ENCODE measurements at places on chromosomes 7 and 10.

DNA sequence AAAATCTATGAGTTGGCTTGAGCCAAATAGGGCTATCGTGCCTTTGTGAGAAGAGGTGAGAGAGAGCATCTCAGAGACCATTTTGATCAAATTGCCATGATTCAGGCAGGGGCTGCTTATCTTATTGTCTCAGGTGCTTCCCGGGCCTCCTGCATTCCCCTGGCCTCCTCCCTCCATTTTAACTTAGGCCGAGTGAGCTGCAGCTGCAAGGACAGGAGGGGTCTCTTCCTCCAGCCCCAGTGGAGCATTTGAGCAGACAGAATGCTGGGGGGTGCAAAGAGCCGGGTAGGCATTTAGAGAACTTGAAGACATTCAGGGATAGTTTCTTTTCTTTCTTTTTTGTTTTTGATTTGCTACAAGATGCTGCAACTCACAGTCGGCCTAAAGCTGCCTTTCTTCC is 59.0 kb downstream of the BUB3 start:
- no peak for DNase-seq

- no peak for DNase-seq
Observed at GRCh38 chr7:48522692-48523091, 351.4 kb downstream of the ABCA13 start.

DNA sequence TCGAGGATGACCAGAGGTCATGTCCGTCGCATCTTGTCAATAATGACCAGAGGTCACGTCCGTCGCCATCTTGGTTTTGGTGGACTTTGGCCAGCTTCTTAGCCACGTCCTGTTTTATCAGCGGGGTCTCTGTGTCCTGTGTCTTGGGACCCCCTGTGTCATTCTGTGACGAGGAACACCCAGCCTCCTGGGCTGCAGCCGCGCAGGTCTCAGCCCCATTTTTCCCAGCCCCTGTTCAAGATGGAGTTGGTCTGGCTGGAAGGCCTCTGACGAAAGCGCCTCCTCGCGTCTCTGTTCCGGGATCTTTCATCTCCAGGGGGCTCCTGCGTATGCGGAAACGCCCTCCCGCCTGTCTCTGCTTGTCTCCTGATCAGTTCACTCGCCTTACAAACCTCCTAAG is 134.2 kb downstream of the ELFN1 start:
- DNase-seq, result no peak

GRCh38 chr10:85316276-85316675 is 987.9 kb downstream of the CCSER2 start:
- no peak for DNase-seq

DNA sequence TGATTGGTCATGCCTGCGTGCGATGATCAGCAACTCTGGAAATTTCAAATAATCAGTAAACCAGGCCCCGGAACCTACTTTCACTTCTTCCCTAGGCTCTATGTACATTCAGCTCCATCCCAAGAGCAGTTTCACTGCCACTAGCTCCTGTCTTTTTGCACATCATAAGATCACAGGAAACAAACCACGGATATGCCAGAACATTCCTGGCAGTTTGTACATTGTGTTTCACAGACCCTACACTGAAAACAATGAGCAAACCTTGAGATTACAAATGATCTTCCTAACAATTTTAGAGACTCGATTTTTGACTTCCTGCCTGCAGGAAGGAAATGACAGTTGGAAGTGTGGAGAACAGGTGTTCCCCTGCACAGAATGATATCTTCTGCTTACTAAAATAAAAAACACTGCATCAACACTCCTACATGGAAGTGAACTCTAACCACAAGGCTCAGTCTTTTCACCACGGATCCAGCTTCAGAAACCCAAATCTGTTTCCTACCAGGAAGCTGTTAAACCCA is 7.6 kb upstream of the TMEM236 start:
- no peak for DNase-seq

GRCh38 chr10:14742382-14742781 is 32.3 kb downstream of the FAM107B start:
- DNase-seq, result no peak

DNA sequence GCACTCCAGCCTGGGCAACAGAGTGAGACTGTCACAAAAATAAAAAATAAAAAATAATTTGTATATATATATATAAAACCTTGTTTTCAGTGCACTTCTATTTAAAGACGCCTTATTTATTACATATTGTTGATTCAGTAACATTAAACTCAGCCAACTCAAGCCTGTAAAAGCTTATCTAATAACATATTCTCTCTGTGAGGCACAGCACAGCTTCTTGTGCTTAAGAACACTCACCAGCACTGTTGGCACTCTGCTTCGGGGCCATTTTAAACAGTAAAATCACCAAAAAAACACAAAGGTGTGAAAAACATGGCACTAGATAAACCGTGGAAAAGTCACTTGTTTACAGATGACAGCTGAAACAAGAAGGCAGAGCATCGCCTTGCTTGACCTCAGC is 89.0 kb upstream of the C10orf90 start:
- no peak for DNase-seq

- no peak for DNase-seq
Observed at GRCh38 chr7:24755541-24756407, 1.5 kb downstream of the GSDME start.

DNA sequence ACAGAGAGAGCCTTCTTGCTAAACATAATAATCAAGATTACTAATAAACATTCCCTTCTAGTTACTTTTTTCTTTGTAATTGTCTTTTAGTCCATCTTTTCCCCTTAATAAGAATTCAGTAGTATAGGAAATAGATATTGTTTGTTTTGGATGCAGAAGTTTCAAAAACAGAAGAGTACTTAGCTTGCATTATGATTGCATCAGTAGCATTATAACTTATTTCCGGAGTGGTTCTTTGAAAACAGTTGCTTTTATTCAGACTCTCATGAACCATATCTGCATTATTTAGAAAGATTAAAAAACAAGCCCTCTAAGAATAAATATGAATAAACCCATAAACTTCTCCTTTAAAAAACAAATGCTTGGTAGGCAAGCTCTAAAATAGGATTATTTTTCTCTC is 34.0 kb upstream of the DKK1 start:
- DNase-seq, result no peak

DNA sequence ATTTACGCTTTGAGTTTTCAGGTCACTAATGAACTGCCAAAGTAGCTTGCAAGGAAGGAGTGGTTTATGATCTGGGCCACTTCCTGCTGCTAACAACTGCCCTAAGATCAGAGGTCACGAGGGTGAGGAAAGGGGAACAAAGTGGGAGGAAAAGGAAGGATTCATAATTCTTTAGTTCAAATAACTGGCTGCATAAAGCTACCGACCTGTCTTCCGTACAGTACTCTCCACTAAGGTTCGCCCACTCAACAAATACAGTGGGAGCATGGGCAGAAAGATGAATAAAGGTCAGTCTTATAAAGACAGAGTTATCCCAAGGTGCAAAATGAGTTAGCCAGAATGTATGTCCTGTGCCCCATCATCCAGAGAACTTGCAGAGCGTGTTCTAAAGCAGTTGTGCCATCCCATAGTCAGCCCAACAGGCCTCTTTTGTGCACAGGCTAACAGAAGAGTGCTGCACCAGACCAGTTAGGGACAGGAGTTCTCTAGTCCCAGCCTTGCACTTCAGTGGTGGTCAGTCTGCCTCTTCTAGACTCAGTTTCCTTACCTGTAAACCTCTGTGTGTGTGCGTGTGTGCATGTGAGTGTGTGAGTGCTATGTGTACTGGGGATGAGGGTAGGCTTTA is 65.9 kb downstream of the CREB3L2 start:
- DNase-seq, result no peak

- no peak for DNase-seq
Observed at GRCh38 chr10:36066102-36066501, 424.0 kb upstream of the FZD8 start.

DNA sequence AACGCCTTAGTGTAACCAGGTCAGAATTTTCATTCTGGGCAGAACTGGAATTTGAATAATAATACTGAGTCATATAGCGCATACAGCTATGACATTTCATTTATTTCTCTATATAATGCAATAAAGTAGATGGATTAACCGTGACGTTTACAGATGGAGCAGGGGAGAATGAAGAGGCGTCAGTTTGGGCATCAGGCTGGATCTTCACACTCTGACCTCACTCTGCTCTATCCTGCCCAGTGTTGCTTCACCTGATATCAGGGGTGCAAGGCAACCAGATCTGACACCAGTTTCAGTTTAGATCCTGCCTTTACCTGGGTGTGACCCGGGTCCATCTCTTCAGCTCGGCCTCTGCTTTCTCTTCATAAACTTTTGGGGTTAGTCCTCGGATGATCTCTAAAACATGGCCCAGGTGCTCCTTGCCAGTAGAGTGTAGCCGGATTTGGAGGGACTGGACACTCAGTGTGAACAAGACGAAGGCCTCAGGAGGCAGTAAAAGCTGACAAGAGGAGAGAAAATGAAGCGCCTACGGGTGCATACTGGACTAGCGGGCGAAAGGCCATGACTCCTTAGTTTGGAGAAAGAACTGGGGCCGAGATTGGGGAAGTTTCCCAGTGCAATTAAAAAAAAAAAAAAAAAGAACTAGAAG is 1.4 kb upstream of the ZYX start:
- no peak for DNase-seq

GRCh38 chr10:990808-991207 is 2.6 kb downstream of the GTPBP4 start:
- DNase-seq, result no peak

DNA sequence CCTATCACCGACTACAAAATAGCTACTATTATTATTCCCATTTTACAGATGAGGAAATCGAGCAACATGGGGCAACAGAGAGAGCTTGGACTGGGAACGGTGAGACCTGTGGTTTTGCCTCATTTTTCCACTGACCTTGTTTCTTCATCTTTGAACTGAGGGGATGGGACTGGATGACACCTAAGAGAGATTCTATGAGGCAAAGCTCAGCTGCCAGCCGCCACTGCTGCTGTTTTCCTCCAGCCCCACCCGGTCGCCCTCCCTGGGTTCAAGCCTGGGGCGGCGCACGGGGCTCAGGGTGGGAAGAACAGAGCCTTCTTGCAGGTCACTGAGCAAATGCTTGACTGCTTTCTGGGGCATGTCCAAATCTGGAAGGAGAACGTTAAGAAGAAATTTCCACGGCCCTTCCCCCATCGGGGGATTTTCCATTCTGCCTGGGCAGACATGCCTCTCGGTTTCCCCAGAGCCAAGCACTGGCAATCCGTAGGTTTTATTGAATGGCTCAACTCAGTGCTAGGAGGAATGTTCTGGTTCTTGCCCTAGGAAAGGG is 12.3 kb downstream of the DDIT4 start:
- no peak for DNase-seq

DNA sequence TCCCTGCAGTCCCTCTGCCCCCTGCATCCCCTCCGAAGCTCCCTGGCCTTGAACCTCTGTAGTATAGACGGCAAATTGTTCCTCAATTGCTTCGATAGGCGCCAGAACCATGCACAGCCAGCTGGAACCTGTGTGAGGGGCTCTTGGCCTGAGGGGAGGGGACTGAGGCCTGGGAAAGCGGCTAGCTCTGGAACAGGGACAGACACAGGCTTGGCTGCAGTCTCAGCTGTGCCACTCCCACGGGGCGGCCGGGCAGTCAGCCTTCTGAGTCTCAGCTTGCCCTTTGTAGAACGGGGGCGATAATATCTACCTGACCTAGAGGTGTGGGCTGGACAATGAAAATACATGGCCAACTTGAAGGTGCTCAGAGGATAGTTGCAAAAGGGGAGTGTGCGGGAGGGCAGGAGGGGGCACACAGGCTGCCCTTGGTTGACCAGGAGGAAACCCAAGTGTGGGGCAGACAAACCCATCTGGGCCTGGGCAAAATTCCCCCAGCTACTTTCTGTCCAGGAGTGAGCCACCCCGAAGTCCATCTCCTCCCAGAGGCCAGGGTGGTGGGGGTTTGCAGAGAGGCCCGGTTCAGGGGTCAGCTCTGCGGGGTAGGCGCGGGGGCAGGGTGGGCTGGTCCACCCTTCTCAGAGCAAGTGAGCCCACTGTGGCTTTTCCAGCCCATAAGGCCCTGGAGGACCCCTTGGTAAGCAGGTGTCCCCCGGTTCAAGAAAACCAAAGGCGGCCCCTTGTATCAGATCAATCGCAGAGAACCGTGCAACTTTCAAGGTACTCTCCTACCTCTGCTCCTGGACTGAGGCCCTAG is 4.6 kb downstream of the CRYGN start:
- no peak for DNase-seq

DNA sequence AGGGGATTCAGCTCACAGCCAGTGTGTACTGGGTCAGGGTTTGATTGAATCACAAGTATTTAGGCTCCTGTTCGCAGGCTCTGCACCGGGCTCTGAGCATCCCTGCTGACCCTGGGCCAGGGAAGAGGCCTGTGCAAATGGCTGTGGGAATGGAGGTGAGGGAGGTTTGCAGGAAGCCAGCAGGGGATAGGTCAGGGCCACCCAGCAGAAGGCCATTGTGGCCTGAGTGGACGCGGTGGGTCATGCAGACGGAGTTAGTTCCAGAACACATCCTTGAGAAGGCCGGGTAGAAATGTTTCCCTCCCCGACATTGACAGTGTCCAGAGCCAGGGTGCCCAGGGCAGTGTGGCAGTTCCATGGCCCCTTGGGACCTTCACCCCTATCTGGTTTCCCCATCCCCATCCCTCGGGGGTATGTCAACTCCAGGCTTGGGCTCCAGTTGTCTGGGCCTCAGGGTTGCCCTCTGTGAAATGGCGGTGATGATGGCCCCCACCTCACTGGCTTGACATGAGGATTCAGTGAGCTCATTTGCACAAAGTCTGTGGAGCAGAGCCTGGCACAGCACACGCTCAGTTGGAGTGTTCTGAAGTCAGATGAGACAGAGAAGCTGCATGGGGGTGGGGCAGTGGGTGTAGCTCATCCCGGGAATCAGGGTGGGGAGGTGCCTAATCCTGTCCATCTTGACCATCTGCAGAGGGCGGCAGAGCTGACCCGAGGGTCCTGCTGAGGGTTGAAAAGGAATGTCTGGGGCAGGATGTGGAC is 107.6 kb downstream of the ADCY1 start:
- no peak for DNase-seq

DNA sequence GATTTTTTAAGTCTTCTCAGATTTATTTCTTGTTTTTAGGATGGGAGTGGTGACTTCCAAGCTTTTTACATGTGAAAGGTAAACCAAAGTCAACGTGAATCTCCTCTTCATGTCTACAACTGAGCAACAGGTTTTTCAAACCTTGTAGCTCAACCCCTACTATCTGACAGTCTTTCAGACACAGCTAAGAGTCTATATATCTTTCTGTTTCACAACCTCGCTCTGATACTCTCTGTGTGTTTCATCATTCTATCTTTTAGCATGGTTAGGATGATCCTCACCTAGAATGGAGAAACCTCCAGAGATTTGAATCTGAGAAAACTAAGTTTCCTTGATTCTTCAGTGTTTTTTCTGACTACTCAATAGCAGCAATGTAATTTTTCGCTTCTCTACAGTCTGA is 96.1 kb downstream of the EPDR1 start:
- DNase-seq, result no peak

GRCh38 chr7:105760551-105761447 is 115.6 kb downstream of the ATXN7L1 start:
- DNase-seq, result no peak

DNA sequence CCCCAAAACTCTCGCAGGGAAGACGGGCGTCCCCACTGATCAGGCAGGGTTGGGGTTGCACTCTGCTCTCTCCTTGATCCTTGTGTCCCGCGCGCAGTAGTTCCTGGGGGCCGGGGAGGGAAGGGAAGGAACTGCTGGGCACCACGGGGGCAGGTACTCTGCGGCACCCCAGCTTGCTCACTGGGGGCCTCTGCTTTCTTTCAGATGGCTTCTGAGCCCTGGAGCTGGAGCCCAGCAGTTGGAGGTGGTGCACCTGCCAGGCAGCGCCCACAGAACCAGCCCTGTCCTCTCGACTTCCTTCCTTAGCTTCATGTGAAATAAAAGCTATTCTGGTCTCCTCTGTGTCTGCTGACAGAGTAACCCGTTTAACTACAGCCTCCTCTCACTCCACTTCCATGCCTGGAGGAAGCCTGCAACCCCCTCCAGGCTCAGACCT is 12.2 kb downstream of the PLAC9 start:
- peak; percentile 19 for DNase-seq
